Gastroesophageal sphincter (tissue), 4 donors: ENCODE measurements at places on chromosomes 16 and 17.

GRCh38 chr16:19963301-19963700 is 78.7 kb upstream of the GPRC5B start:
- H3K27me3 ChIP-seq: peaks cover 24% of the 10 kb centered on the region
- no peaks in the 10 kb centered on the region for H3K4me1 ChIP-seq
- H3K27ac ChIP-seq: no peak overlapping the region
- H3K4me3 ChIP-seq: no peak overlapping the region

GRCh38 chr17:18093616-18094408 is 6.1 kb downstream of the DRG2 start:
- peaks cover 4% of the 10 kb centered on the region for H3K4me1 ChIP-seq
- H3K4me3 ChIP-seq: no peak overlapping the region
- no peaks in the 10 kb centered on the region for H3K27me3 ChIP-seq
- no peak overlapping the region for H3K27ac ChIP-seq
- peak; percentile 10 for ATAC-seq

- peaks cover under 1% of the 10 kb centered on the region for H3K36me3 ChIP-seq
- no peak overlapping the region for H3K4me3 ChIP-seq
- no peaks in the 10 kb centered on the region for H3K4me1 ChIP-seq
- no peak for ATAC-seq
Observed at GRCh38 chr17:64102627-64103390, 27.1 kb downstream of the ERN1 start.

- no peaks in the 10 kb centered on the region for H3K27me3 ChIP-seq
- peak within 1 kb of the TSS; percentile 78 for H3K4me3 ChIP-seq
- peak; percentile 83 for ATAC-seq
- H3K36me3 ChIP-seq: no peaks in the 10 kb centered on the region
- H3K27ac ChIP-seq: peak within 1 kb of the TSS; percentile 86
- peaks cover 65% of the 10 kb centered on the region for H3K4me1 ChIP-seq
Observed at GRCh38 chr17:8189711-8190477, at the start of gene BORCS6. BORCS6 (minus strand) TSS chr17:8190180; CDS start chr17:8190140, 40 bp downstream.

DNA sequence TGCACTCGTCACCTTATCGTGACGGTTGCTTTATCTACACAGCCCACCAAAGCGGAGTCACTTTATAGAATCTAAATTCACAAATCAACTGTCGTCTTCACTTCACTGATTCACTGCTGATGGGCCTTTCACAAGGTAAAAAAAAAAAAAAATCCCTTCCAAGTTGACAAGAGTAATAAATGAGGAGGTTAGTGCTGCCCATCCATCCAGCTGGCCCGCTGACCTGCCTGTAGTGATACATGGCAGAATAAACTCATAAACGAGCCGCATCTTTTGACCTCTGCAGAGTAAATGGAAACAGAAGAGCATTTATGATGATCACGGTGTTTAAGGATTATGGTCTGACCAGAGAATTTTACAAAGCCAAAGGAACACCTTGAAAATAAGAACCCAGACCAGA is 227.3 kb upstream of the IRX5 start:
- ATAC-seq: no peak
- H3K36me3 ChIP-seq: no peaks in the 10 kb centered on the region
- H3K4me3 ChIP-seq: no peak overlapping the region
- peaks cover 11% of the 10 kb centered on the region for H3K27me3 ChIP-seq

DNA sequence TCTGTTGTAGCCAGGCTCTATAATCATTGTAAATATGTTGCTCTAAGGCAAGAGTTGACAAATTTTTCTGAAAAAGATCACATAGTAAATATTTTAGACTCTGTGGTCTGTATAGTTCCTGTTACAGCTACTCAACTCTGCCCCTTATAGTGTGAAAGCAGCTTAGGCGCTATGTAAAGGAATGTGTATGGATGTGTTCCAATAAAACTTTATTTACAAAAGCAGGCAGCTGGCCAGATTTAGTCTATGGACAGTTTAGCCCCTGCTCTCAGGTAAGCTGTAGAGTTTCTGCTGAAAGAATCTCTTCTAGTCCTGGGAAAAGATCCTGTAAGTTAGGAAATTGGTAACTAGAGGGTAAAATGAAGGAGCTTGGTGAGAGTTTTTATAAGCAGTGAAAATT is 133.1 kb downstream of the SALL1 start:
- no peaks in the 10 kb centered on the region for H3K36me3 ChIP-seq
- H3K27ac ChIP-seq: no peak overlapping the region
- no peaks in the 10 kb centered on the region for H3K4me1 ChIP-seq
- ATAC-seq: no peak
- H3K27me3 ChIP-seq: peaks cover 8% of the 10 kb centered on the region

DNA sequence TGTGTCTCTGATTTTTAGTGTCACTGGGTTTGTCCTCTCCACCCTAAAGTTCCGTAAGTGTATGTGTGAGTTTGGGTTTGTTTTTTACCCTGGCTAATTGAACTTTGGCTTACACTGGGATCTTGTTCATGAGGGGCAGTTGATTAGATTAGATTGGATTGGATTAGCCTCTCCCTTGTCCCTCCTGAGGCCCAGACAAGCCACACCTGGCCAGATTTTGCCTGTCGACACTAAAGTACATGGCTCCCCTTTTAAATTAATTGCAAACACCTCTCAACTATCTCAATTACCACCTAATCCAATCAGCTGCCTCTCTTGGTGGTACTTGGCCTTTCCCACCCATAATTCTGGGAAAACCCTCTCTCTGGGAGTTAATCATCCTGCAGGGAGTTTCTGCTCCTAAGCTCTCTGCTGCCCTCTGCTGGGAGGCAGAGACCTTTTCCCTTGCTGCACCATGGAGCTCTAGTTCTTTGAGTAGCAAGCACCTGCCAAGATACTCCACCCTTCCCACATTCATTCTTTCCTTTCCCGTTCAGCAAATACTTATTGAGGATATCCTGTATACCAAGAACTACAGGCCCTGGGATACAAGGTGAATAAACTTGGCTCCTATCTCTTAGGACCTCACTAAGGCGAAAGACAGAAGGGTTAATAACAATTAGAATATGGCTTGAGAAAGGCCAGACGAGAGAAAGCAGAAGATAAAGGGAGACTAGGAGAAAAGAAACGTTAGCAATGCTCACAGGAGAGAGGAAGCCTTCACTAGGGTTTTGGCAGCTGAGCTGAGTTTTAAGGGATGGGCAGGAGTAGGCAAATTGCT is 60.0 kb upstream of the MPHOSPH6 start:
- ATAC-seq: no peak
- peaks cover 11% of the 10 kb centered on the region for H3K27me3 ChIP-seq
- H3K4me3 ChIP-seq: no peak overlapping the region
- no peak overlapping the region for H3K27ac ChIP-seq
- H3K4me1 ChIP-seq: no peaks in the 10 kb centered on the region

- H3K36me3 ChIP-seq: no peaks in the 10 kb centered on the region
- ATAC-seq: peak; percentile 43
- no peak overlapping the region for H3K4me3 ChIP-seq
- no peaks in the 10 kb centered on the region for H3K27me3 ChIP-seq
Observed at GRCh38 chr17:12422651-12423050, 243.0 kb upstream of the MYOCD start.

- H3K4me1 ChIP-seq: peaks cover 57% of the 10 kb centered on the region
- peak overlapping the region; percentile 86 for H3K4me3 ChIP-seq
- no peaks in the 10 kb centered on the region for H3K27me3 ChIP-seq
- peak overlapping the region; percentile 73 for H3K27ac ChIP-seq
- no peaks in the 10 kb centered on the region for H3K36me3 ChIP-seq
- ATAC-seq: no peak
Observed at GRCh38 chr17:7858522-7858810, 663 bp downstream of the CYB5D1 start.

DNA sequence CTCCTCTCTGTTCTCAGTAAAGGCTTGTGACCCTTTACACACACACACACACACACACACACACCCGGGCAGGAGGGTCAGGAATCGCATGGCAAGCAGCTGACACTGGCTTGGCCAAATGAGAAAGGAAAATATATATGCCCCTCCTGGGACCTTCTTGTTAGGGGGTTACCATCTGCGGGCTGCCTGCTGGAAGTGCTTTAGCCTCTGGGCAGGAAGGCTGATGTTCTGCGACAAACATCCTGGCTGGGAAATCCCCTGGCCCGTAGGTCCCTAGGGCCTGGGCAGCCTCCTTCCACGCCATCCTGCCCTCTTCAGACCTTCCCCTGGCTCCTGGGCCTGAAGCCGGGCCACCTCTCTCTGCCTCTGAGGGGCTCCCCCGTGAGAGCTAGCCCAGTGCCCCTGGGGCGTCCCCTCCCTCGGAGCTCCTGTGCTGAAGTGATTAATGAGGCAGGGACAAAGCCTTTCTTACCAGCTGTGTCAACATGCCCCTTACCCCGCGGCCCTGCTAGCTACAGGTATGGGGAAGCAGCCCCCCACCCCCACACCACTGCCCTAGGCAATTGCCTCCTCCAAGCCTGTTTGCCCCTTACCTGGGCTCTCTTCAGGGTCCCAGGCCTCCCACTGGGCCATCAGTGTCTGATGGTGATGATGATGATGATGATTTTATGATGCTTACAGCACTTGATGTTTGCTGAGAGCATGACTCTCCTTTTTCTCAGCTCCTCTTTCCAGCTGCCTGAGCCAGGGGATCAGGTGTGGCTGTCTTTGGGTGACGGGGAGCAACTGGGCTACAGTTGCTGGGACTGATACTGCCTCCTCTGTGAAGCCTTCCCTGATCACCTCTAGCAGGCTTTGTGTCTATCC is 32.8 kb upstream of the ETV4 start:
- H3K27ac ChIP-seq: peak overlapping the region; percentile 57
- no peaks in the 10 kb centered on the region for H3K36me3 ChIP-seq
- H3K4me1 ChIP-seq: peaks cover 6% of the 10 kb centered on the region
- H3K27me3 ChIP-seq: peaks cover 6% of the 10 kb centered on the region
- no peak for ATAC-seq
- H3K4me3 ChIP-seq: no peak overlapping the region

DNA sequence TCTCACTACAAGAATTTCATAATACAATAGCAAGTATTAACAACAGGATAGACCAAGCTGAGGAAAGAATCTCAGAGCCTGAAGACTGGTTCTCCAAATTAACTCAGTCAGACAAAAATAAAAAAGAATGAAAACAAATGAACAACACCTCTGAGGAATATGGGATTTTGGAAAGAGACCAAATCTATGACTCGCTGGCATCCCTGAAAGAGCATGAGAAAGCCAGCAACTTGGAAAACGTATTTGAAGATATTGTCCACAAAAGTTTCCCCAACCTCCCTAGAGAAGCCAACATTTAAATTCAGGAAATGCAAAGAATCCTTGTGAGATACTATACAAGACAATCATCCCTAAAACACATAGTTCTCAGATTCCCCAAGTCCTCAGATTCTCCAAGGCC is 20.9 kb downstream of the NLRP1 start:
- H3K4me1 ChIP-seq: no peaks in the 10 kb centered on the region
- no peak overlapping the region for H3K4me3 ChIP-seq
- ATAC-seq: no peak
- peaks cover 14% of the 10 kb centered on the region for H3K36me3 ChIP-seq

- no peaks in the 10 kb centered on the region for H3K36me3 ChIP-seq
- peaks cover 50% of the 10 kb centered on the region for H3K27me3 ChIP-seq
- H3K4me3 ChIP-seq: no peak overlapping the region
- peaks cover 4% of the 10 kb centered on the region for H3K4me1 ChIP-seq
Observed at GRCh38 chr16:50842589-50842988, 100.7 kb downstream of the CYLD start.
